ENCODE measurements at places on chromosomes 16 and 17. TPM values are rescaled to one million over a fixed set of nuclear protein-coding genes. Genes with fewer than 3 reads are reported as not detected.

USH1G gene
- total RNA-seq = not detected

PLA2G10 gene
- total RNA-seq = not detected

AGRP gene
- total RNA-seq = not detected

ATP2C2 gene
- not detected for total RNA-seq

RAB37 gene
- total RNA-seq = 6.7 TPM

ELMO3 gene
- total RNA-seq = 5.0 TPM

NAGPA gene
- 10.1 TPM for total RNA-seq

FBXW10B gene
- 0.51 TPM for total RNA-seq

SLC35G6 gene
- not detected for total RNA-seq

GLOD4 gene
- 47.3 TPM for total RNA-seq

KRTAP4-5 gene
- not detected for total RNA-seq

TPSD1 gene
- total RNA-seq = not detected

SLC16A11 gene
- total RNA-seq = 3.4 TPM

HNF1B gene
- total RNA-seq = 0.59 TPM

CDH16 gene
- not detected for total RNA-seq

AXIN2 gene
- total RNA-seq = 1.0 TPM

ZACN gene
- total RNA-seq = 3.0 TPM

KRT25 gene
- total RNA-seq = not detected

TBC1D3 gene
- total RNA-seq = not detected

BRD7 gene
- total RNA-seq = 76.2 TPM

CSH2 gene
- not detected for total RNA-seq

TMC7 gene
- total RNA-seq = not detected

HOXB8 gene
- total RNA-seq = not detected

AATK gene
- total RNA-seq = 0.63 TPM
